Mucosa of gallbladder (tissue), 1 donor: ENCODE measurements at places on chromosomes 2 and 18. TPM values are rescaled to one million over a fixed set of nuclear protein-coding genes. Genes with fewer than 3 reads are reported as not detected.

GRCh38 chr2:139217641-139218040, 437.5 kb upstream of the NXPH2 start:
- no peak for DNase-seq

GRCh38 chr2:148701877-148702276, 57.3 kb downstream of the EPC2 start:
- no peak for DNase-seq

Gene NHEJ1
- total RNA-seq: 8.7 TPM

- DNase-seq: no peak
These were observed 571.7 kb upstream of the FANCL start for GRCh38 chr2:58812771-58813344.

DNA sequence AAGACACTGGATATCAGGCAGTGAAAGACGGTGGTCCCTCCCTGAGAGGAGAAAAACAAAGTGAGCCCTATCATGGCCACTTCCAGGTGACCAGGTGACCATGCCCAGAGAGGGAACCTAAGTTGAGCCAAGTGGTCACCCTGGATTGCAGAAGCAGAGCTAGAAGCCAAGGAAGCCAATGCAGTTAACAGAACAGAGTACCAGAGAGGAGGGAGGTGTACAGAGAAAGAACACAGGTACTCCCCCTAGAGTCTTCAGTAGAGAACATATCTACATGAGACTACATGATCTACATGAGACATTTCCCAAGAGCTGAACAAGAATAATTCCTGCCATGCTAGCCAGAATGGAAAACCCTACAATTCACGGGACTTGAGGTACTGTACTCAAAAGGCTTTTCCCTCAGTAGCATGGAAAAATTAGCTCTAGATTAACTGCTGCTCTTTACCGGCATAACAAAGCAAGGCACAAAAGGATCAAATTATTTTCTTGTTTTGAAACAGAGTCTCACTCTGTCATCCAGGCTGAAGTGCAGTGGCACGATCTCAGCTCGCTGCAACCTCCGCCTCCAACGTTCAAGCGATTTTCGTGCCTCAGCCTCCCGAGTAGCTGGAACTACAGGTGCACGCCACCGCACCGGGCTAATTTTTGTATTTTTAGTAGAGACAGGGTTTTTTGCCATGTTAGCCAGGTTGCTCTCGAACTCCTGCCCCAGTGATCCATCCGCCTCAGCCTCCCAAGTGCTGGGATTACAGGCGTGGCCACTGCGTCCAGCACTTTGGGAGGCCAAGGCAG, 23.5 kb downstream of the ROCK2 start:
- no peak for DNase-seq

DNA sequence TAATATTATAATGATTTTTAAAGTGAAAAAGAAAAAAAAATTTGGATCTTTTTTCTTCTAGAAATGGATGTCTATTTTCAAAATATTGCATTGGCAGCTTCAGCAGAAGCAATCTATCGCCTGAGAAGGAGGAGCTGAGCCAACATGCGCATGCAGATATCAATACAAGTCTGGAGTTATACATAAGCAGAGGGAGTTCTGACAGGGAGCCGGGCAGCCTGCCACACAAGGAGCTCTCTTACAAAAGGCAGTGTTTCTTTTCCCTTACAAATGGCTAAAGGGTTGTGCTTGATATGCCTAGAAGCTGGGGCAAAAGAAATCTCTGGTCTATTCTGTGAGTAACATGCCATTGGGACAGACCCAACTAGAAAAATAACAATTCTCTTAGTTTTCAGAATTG, 291.9 kb upstream of the TRIB2 start:
- DNase-seq: no peak

GRCh38 chr2:189002079-189002478, 27.9 kb downstream of the COL3A1 start:
- DNase-seq: no peak

Gene SPATA3
- total RNA-seq: not detected

- no peak for DNase-seq
These were observed 250.5 kb upstream of the MYT1L start for GRCh38 chr2:2581331-2582159.

- DNase-seq: peak; percentile 30
These were observed 9.0 kb downstream of the CYBRD1 start for GRCh38 chr2:171531291-171531690.

Gene CNRIP1
- total RNA-seq: 21.6 TPM

DNA sequence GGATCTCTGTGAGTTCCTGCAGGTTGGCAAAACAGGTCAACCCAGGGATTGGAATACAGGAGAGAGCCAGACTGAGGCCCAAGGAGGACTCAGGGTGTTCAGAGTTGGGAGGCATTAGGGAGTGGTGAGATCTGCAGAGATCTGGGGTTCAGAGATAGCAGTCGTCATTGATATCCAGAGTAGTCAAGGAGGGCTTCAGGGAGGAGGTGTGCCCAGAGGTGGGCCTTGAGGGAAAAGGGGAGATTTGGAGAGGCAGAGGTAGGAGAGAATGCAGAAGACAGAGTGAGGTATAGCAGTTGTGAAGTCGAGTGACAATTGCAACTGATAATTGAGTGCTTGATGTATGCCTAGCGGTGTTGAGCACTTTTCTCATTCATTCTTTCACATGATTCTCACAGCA, 70.3 kb downstream of the CTIF start:
- DNase-seq: no peak

Gene NEU2
- total RNA-seq: not detected

Gene CAB39
- 73.8 TPM for total RNA-seq

Gene IL18R1
- 6.2 TPM for total RNA-seq

- DNase-seq: no peak
These were observed 32.1 kb upstream of the DOCK10 start for GRCh38 chr2:225074366-225074765.

Gene CD207
- total RNA-seq: 0.52 TPM

DNA sequence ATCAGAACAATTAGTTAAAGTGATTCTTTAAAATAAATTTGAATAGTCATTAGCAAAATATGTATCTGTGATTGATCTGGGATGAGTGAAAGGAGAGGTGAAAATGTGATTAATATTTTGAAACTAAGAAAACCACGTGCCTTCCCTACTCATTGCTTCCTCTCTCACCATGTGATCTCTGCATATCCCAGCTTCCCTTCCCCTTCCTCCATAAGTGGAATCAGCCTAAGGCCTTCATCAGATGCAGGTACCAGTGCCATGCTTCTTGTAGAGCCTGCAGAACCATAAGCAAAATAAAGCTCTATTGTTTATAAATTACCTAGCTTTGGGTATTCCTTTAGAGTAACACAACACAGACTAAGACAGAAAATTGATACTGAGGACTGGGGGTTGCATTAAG, 11.2 kb upstream of the STAT1 start:
- no peak for DNase-seq

DNA sequence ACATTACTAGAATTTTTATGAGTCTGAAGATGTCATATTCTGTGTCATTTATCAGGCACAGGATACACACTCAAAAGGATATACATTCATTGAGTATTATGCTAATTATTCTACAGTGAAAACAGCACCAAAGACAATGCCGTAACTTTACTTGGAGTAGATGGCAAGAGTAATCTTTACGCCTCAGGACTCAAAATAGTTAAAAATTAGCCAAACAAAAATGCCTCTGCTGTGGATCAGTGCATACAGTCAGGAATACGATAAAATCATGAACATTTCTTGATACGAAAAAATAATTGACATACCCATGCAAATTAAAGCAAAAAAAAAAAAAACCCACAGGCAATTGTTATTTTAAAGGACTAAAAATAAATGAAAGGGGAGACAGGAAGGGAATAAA, 129.7 kb downstream of the NETO1 start:
- DNase-seq: no peak

Gene AKAIN1
- total RNA-seq: not detected

GRCh38 chr18:24185805-24186204, 46.9 kb downstream of the CABYR start:
- no peak for DNase-seq

GRCh38 chr18:36440614-36441013, 143.1 kb downstream of the FHOD3 start:
- DNase-seq: no peak

DNA sequence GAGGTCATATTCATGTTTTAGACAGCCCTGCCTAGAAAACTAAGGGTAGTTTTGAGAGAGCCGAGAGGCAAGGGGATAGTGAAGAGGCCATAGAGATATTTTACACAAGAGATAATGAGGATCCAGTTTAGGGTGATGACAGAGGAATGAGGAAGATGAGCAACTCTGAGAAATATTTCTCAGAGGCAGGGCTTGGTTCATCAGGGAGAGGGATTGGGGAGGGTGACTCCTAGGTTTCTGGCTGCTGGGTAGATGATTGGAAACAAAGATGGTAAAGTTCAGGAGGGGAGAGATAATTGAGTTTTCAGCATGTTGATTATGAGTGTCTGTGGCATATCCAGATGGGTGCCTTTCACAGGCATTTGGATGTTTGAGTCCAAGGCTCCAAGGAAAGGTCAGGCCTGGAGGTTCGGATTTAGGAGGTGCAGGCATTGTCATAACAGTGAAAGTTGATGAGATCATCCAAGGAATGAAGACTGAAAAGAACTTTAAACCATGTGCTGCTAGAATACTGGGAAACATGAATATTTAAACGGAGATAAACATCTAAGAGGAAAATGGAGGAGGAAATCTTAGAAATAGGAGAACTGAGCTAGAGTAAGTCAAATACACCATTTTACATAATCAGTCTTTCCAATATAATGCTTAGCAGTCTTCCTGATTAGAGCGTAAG, 7.4 kb downstream of the MYL12B start:
- DNase-seq: no peak

Gene LAMA3
- total RNA-seq: 25.5 TPM

DNA sequence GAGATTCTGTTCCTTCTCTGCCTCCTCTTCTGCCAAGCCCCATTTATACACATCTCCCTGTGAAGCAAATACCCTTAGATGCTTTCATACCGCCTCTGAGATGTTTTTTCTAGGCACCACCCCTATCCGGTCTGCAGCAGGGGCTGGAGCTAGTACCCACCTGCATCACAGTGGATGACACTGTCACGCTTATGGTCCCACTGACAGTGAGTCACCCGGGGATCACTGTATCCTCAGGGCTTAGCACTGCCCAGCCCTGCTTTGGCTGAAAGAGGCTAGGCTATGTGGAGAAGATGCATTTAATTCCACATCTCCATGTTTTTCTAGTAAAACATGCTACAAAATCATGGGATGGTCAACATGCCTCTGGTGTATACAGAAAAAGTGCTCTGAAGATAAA, 9.9 kb downstream of the FABP1 start:
- no peak for DNase-seq

- no peak for DNase-seq
These were observed 1073.1 kb upstream of the FANCL start for GRCh38 chr2:59314031-59314766.

Gene ALPG
- total RNA-seq: not detected

Gene ARHGAP28
- total RNA-seq: 11.2 TPM

GRCh38 chr2:11742317-11742701, 4.1 kb upstream of the LPIN1 start:
- no peak for DNase-seq

Gene FBXO36
- total RNA-seq: 2.3 TPM

GRCh38 chr2:65357959-65358294, 74.5 kb downstream of the SPRED2 start:
- DNase-seq: no peak

GRCh38 chr2:200422071-200422470, 87.8 kb downstream of the KCTD18 start:
- DNase-seq: no peak

GRCh38 chr2:237229905-237230304, 144.2 kb downstream of the COPS8 start:
- DNase-seq: no peak

DNA sequence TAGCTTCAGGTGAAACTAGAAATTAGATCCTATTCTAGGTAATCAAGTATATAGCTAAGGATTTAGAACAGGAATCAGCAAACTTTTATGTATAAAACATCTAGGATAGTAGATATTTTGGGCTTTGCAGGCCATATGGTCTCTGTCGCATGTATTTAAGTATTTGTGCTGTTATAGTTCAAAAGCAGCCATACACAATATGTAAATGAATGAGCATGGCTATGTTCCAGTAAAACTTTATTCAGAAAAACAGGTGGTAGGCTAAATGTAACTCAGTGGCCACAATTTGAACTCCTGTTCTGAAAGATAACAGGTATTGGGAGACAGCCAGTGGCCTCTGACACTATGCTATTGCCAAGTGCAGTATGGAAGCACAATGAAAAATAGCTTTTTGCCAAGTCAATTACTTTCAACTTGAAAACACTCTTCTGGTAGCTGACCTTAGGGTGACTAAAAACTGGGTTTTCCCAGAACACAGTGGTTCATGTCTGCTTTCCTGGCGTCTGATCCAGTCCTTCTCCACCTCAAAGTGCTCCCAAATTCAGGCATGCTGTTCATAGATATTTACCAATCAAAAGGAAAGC, 304.7 kb upstream of the SYT4 start:
- DNase-seq: no peak

Gene COL4A3
- 16.0 TPM for total RNA-seq

DNA sequence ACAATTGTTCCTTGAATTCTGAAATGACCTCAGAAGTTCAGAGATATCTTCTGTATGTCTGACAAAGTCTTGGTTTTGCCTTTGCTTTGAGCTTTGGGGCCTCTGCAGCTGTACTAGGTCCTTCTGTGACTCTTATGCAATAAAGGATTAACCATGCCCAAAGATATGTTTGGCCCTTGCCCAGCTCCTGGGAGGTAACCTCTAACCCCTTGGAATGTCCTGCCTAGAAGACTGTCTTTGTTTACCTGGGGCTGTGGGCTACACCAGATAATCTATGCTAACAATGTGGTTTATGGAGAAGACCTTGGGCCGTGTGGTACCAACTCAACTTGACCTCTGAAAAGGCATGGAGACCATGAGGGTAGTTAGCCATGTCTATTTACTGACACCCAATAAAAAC, 140.9 kb upstream of the CAPN13 start:
- no peak for DNase-seq

DNA sequence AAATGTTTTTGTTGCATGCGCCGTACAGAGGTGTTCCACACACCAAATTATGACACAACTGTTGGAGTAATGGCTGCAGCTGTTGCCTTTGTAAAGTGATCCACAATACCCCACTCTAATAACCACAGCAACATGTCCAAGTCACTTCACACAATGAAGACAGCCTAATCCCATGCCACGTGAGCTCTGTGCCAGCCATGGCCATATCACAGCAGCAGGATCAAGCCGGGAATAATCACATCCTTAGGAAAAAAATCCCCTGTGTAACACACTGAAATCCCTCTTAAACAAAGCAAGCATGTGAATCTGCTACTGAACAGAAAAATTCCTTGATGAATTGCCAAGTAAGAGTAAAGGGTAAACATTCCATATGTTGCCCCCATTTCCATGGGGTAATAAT, 179.5 kb upstream of the PARD3B start:
- no peak for DNase-seq

GRCh38 chr2:84526562-84526961, 10.3 kb downstream of the DNAH6 start:
- no peak for DNase-seq
